Type B pancreatic cell (in vitro differentiated cells): ENCODE measurements at places on chromosomes 6 and 20. TPM values are rescaled to one million over a fixed set of nuclear protein-coding genes. Genes with fewer than 3 reads are reported as not detected.

DNA sequence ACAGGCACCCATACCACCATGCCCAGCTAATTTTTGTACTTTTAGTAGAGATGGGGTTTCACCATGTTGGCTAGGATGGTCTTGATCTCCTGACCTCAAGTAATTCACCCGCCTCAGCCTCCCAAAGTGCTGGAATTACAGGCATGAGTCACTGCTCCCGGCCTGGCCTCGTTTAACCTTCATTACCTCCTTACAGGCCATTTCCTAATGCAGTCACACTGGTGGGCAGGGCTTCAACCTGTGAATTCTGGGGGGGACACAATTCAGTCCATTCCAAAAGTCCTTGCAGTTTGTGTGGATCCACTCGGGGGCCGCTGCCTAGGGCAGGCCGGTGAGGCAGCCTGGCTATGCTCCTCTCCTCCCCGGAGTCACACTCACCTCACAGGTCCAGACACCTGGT is 112.4 kb upstream of the SNX9 start:
- H3K4me3 ChIP-seq, result no peak overlapping the region
- no peaks in the 10 kb centered on the region for H3K4me1 ChIP-seq
- DNase-seq, result no peak
- H3K27me3 ChIP-seq, result no peaks in the 10 kb centered on the region
- no peaks in the 10 kb centered on the region for H3K36me3 ChIP-seq

Gene SLC17A2
- total RNA-seq, result 0.21 TPM in 1 of 2 replicates, not detected in the other

Gene HLA-DQB1
- 5.1 and 12.8 TPM in 2 replicates for total RNA-seq

- H3K4me1 ChIP-seq, result peaks cover 22% of the 10 kb centered on the region
- H3K27ac ChIP-seq, result no peak overlapping the region
- H3K27me3 ChIP-seq, result peaks cover 2% of the 10 kb centered on the region
- no peak overlapping the region for H3K4me3 ChIP-seq
- no peaks in the 10 kb centered on the region for H3K36me3 ChIP-seq
- no peak for DNase-seq
Measured at GRCh38 chr6:168181876-168182275, 102.9 kb upstream of the FRMD1 start.

Gene COL12A1
- total RNA-seq, result 6.9 and 21.5 TPM in 2 replicates

- H3K4me3 ChIP-seq, result peak overlapping the region; percentile 43
- no peak overlapping the region for H3K27ac ChIP-seq
- H3K4me1 ChIP-seq, result peaks cover 41% of the 10 kb centered on the region
- DNase-seq, result no peak
- no peaks in the 10 kb centered on the region for H3K27me3 ChIP-seq
Measured at GRCh38 chr20:58374027-58374850, 14.8 kb upstream of the VAPB start.

- no peak overlapping the region for H3K27ac ChIP-seq
- no peaks in the 10 kb centered on the region for H3K27me3 ChIP-seq
- no peaks in the 10 kb centered on the region for H3K4me1 ChIP-seq
- peaks cover 8% of the 10 kb centered on the region for H3K36me3 ChIP-seq
- no peak for DNase-seq
Measured at GRCh38 chr6:106300944-106301343, 24.6 kb downstream of the ATG5 start.

Gene DPM1
- 36.2 and 40.8 TPM in 2 replicates for total RNA-seq

Gene SNRPB2
- total RNA-seq, result 55.3 and 68.3 TPM in 2 replicates

- no peak overlapping the region for H3K27ac ChIP-seq
- no peak overlapping the region for H3K4me3 ChIP-seq
- H3K4me1 ChIP-seq, result no peaks in the 10 kb centered on the region
- H3K36me3 ChIP-seq, result no peaks in the 10 kb centered on the region
- H3K27me3 ChIP-seq, result peaks cover 12% of the 10 kb centered on the region
Measured at GRCh38 chr20:31508517-31509244, 5.6 kb upstream of the HM13 start.

DNA sequence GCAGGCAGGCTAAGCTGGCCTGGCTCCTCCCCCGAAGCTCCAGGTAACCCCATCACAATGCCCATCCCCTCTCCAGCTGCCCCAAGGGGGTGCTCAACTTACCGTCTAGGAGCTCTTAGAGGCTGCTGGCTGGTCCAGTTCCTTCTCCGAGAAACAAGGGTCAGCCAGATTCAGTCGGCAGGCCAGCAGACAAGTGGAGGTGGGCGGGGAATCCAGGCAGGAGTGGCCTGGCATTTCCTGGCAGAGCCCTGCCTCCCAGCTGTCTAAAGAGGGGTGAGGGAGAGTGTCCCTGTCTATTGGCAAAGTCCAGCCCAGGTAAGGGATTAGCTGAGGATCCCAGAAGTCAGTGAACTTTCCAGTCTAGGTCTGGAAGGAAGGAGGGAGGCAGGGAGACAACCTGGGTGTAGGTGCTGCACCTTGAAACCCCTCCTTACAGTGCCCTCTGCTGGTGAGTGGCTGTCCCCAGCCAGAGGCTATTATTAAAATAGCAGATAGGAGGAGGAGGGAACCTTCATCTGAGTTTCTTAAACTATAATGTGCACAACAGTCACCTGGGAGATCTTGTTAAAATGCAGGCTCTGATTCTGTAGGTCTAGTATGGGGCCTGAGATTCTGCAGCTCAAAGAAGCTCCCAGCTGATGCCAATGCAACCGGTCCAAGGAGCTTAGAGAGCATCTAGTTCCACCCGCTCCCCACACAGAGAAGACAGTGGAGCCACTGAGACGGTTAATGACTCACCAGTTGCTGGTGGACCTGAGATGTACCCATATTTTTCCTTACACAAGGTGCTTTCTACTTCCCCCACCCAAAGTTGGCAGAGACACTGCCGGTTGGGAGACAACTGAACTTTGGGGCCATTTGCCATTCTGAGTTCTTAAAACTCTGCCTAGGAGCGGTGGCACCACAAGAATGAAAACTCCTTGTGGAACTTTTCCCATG is at the start of gene UNC5CL:
Gene UNC5CL, minus strand, starts transcription at position 162 of the 939 bp plus-strand sequence. CDS start 4,147 bp downstream, outside the sequence.
- no peaks in the 10 kb centered on the region for H3K36me3 ChIP-seq
- no peaks in the 10 kb centered on the region for H3K27me3 ChIP-seq
- H3K27ac ChIP-seq, result peak within 1 kb of the TSS; percentile 63
- no peak for DNase-seq
- peak within 1 kb of the TSS; percentile 74 for H3K4me3 ChIP-seq
- peaks cover 24% of the 10 kb centered on the region for H3K4me1 ChIP-seq

GRCh38 chr6:33914645-33915044 is 110.8 kb upstream of the MLN start:
- no peak for DNase-seq
- no peaks in the 10 kb centered on the region for H3K36me3 ChIP-seq
- H3K4me1 ChIP-seq, result peaks cover 8% of the 10 kb centered on the region
- H3K27ac ChIP-seq, result no peak overlapping the region
- H3K4me3 ChIP-seq, result no peak overlapping the region

- no peaks in the 10 kb centered on the region for H3K27me3 ChIP-seq
- peaks cover 17% of the 10 kb centered on the region for H3K36me3 ChIP-seq
- peak overlapping the region; percentile 98 for H3K27ac ChIP-seq
- DNase-seq, result no peak
- H3K4me3 ChIP-seq, result peak overlapping the region; percentile 93
- H3K4me1 ChIP-seq, result peaks cover 10% of the 10 kb centered on the region
Measured at GRCh38 chr20:18567739-18568091, 483 bp downstream of the SMIM26 start.

DNA sequence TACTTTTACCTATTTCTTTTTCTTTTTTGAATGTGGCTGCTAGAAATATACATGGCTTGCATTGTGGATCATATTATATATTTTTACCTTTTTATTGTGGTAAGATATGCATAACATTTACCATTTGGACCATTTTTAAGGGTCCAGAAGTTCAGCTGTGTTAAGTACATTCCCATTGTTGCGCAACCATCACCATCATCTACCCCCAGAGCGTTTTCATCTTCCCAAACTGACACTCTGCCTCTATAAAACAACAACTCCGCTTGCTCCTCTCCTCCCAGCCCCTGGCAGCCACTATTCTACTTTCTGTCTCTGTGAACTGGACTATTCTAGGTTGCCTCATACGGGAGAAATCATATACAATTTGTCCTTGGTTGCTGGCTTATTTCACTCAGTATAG is 28.2 kb upstream of the CCN5 start:
- peaks cover 6% of the 10 kb centered on the region for H3K4me1 ChIP-seq
- no peak for DNase-seq
- H3K36me3 ChIP-seq, result no peaks in the 10 kb centered on the region
- H3K27ac ChIP-seq, result no peak overlapping the region
- H3K4me3 ChIP-seq, result no peak overlapping the region

DNA sequence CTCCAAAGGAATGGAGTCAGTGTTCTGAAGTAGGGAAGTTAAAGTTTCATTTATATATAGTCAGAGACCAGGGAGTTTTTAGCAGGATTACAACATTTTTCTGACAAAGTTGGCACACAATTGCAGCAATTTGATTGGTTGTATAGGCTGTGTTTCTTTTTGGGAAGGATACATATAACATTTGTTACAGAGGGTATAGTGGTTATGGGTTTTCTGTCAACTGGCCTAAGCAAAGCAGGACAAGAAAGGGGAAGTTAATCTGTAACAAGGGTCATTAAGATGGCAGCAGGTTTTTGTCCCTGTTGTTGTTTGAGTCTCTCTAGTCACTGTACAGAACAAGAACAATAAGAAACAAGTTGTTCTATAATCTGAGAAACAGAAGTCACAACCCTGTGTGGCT is 41.4 kb downstream of the TPD52L1 start:
- peaks cover 64% of the 10 kb centered on the region for H3K4me1 ChIP-seq
- H3K36me3 ChIP-seq, result no peaks in the 10 kb centered on the region
- no peak overlapping the region for H3K4me3 ChIP-seq
- no peak overlapping the region for H3K27ac ChIP-seq
- H3K27me3 ChIP-seq, result no peaks in the 10 kb centered on the region

- peaks cover 6% of the 10 kb centered on the region for H3K27me3 ChIP-seq
- no peaks in the 10 kb centered on the region for H3K36me3 ChIP-seq
- H3K27ac ChIP-seq, result peak overlapping the region; percentile 99
Measured at GRCh38 chr6:26103141-26103769, 16.0 kb downstream of the HFE start.

DNA sequence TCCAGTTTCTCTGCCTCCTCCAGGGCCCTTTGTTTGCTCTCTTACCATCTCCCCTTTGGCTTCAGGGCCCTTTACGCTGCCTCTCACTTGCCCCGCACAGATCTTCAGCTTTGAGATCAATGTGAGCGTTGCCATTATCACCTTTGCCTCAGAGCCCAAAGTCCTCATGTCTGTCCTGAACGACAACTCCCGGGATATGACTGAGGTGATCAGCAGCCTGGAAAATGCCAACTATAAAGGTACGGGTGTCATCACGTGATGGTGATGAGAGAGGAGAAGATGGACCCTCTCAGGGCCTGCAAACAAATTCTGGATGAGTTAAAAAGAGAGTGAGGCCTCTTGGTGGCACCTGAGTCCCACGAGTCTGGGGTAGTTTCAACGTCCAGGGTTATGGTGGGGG is 8.3 kb downstream of the C2 start:
- no peak for DNase-seq
- peaks cover 4% of the 10 kb centered on the region for H3K27me3 ChIP-seq
- no peak overlapping the region for H3K27ac ChIP-seq

- H3K27ac ChIP-seq, result no peak overlapping the region
- no peaks in the 10 kb centered on the region for H3K36me3 ChIP-seq
- DNase-seq, result no peak
- no peaks in the 10 kb centered on the region for H3K4me1 ChIP-seq
- no peak overlapping the region for H3K4me3 ChIP-seq
- no peaks in the 10 kb centered on the region for H3K27me3 ChIP-seq
Measured at GRCh38 chr6:5898563-5898962, 108.2 kb downstream of the NRN1 start.

Gene ARMH2
- total RNA-seq, result not detected in 2 replicates

Gene MTFR2
- total RNA-seq, result 2.5 and 3.9 TPM in 2 replicates
